ENCODE measurements at places on chromosomes 4 and X.

GRCh38 chrX:9204560-9204959, 170.6 kb upstream of the FAM9B start:
- no peak for DNase-seq

DNA sequence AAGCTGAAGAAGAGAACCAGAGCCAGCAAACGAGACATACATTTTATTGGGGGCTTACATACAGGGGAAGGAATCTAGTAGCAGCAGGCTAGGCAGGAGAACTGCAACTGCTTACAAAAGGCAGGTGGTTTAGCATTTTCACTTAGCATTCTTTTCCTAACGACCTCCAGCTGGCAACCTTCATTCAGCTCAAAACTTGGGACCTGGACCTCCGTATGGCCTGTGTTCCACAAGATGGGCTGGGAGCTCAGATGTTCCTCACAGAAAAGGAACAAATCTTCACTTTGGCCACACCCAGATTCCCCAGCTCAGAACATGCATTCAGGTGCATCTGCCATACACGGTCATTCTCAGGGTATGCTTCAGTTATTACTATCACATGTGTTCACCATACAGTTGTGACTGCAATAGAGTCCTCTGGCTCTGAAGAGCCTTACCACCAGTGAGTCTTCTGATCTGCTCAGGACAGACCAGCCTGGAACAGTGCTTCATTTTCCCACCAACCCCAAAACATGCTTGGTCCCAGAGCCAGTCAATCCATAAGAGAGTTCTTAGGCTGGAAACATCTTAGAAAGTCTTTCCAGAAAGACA, 29.6 kb upstream of the AP1AR start:
- no peak for DNase-seq

- DNase-seq: no peak
Measured at GRCh38 chr4:154719087-154719486, 24.7 kb upstream of the LRAT start.

GRCh38 chrX:35562395-35562794, 235.7 kb upstream of the MAGEB16 start:
- DNase-seq: no peak

DNA sequence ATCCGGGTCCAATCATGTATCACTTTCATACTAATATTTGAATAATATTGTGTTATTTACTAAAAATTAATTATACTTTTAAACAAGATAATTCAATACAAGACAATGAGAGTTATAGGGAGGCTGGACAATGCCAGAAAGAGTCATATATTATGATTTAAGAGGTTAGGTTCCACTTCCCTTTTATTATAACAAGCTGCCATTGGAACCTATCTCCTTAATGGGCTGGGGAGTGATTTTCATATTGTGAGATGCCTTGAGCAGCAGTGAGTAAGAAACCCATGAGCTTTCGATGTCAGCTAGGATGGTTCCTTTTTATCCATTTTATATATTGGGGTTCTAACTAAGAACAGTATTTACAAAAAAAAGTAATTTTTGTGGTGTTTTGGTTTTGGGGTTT, 91.8 kb downstream of the MAB21L2 start:
- no peak for DNase-seq

DNA sequence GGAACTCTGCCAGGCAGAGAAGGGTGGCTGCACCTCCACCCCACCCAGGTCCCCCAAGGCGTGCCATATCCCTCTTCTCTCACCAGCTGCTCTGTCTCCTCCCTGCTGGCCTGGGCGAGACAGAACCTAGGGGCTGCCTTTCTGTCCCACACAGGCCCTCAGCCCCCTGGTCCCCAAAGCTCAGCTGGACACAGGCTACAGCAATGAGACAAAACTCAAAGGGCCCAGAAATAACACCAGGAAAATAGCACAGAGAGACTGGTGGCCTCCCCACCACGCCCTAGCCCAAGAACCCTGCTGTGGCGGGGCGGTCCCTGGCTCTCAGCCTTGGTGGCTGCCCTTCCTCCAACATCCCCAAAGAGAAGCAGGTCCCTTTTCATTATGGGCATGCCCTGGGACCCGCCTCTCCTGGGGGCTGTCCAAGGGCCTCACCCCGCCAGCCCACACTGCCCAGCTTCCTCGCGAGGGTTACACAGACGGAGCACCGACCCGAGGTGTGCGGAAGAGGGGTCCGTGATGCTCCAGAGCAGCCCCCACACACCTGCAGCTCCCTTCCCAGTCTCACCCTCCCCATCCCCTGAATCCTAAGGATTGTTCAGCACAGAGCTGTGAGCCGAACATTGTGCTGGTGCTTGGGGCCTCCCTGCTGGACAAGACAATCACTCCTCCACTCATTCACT, 67.7 kb upstream of the HMX1 start:
- no peak for DNase-seq

GRCh38 chr4:188767496-188767895, 628.3 kb downstream of the TRIML1 start:
- DNase-seq: no peak

DNA sequence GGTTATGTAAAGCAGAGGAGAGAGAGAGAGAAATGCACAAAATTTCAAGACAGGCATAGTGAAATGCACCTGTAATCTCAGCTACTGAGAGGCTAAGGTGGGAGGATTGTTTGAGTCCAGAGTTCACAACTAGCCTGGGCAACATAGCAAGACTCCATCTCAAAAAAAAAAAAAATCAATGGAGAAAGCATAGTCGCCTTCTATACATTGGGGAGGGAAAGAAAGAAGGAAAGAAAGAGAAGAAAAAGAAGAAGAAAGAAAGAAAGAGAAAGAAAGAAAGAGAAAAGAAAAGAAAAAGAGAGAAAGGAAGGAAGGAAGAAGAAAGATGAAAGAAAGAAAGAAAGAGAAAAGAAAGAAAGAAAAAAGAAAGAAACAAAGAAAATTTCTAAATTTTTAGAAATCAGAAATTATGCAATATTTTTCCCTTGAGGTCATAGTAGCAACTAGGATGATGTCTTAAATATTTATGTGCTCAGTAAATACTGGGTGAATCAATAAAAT, 53.4 kb downstream of the DKK2 start:
- no peak for DNase-seq

GRCh38 chr4:38765382-38765781, 17.4 kb downstream of the TLR10 start:
- DNase-seq: no peak
